ENCODE measurements at places on chromosomes 13 and 19. TPM values are rescaled to one million over a fixed set of nuclear protein-coding genes. Genes with fewer than 3 reads are reported as not detected.

DNA sequence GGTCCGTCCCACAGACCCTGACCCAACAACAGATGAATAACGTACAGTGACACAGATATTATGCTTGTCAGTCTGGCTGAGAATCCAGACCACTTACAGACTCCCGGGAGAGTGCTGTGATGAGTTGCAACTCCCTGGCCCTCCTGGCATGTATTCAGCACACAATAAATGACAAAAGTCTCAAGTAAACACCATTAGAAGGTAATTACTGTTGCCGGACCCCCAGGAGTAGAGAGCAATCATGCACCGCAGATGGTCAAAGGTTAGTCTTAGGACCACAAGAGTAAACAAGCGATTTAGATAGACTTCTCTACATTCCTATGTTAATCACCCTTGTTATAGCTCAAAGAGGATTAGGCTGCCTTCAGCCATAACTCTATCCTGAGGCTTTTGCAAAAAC, 726.4 kb upstream of the GPC6 start:
- no peak overlapping the region for H3K27ac ChIP-seq
- no peaks in the 10 kb centered on the region for H3K27me3 ChIP-seq
- H3K4me1 ChIP-seq, result no peaks in the 10 kb centered on the region
- no peak for DNase-seq

Gene EBPL
- 11.0 TPM for total RNA-seq

- H3K4me1 ChIP-seq, result peaks cover 25% of the 10 kb centered on the region
- no peak for DNase-seq
- H3K4me3 ChIP-seq, result no peak overlapping the region
Measured at GRCh38 chr19:39430675-39431593, 4.8 kb downstream of the RPS16 start.

DNA sequence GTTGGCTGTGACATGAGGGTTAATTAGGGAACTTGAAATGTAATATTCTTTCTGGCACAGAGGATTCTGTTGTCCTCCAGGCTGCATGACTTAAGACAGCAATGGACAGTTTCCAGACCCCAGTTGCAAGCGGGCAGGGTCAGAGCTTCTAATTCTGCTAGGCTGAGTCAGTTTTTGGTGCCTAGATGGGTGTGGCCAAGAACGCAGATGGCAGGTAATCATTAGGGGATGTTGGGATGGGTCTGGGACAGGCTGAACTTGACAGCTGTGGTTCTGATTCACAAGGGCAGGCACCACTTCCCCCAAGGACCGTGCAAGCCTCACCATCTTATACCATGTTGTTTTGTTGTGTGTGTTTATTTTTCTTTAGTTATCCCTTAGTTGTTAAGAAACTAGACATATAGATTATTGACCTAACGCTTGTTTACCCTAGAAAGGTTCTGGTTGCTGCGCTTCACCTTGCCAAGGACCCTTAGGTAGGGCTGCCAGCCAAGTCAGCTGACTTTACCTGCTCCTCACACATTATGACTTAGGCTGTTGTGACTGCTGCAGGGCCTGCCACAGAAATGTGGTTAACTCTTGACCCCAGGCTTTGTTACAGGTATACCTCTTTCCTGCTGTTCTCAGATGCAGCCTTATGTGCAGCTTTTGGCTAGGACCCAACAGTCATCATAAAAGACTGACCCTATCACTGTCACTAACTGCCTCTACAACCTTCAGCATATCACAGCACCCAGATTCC, 117.7 kb upstream of the KLF12 start:
- no peaks in the 10 kb centered on the region for H3K27me3 ChIP-seq
- H3K36me3 ChIP-seq, result no peaks in the 10 kb centered on the region
- no peaks in the 10 kb centered on the region for H3K4me1 ChIP-seq
- no peak overlapping the region for H3K27ac ChIP-seq
- no peak for DNase-seq

Gene ZNF506
- total RNA-seq, result 12.3 TPM

Gene OR7A5
- not detected for total RNA-seq

Gene ATP7B
- total RNA-seq, result 2.0 TPM

DNA sequence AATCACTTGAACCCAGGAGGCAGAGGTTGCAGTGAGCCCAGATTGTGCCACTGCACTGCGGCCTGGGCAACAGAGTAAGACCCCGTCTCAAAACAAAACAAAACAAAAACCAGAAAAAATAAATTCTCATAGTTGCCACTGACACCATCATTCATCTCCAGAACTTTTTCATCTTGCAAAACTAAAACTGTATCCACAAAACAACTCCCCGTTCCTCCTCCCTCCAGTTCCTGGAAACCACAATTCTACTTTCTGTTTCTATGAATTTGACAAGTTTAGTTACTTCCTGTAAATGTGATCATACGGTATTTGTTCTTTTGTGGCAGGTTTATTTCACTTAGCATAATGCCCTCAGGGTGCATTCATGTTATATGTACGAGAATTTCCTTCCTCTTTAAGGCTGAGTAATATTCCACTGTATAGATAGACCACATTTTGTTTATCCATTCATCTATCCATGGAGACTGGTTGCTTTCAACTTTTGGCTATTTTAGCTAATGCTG, 13.2 kb upstream of the ADGRE5 start:
- H3K4me1 ChIP-seq, result peaks cover 5% of the 10 kb centered on the region
- no peak overlapping the region for H3K27ac ChIP-seq
- no peak overlapping the region for H3K4me3 ChIP-seq
- no peaks in the 10 kb centered on the region for H3K36me3 ChIP-seq
- DNase-seq, result no peak
- no peaks in the 10 kb centered on the region for H3K27me3 ChIP-seq

DNA sequence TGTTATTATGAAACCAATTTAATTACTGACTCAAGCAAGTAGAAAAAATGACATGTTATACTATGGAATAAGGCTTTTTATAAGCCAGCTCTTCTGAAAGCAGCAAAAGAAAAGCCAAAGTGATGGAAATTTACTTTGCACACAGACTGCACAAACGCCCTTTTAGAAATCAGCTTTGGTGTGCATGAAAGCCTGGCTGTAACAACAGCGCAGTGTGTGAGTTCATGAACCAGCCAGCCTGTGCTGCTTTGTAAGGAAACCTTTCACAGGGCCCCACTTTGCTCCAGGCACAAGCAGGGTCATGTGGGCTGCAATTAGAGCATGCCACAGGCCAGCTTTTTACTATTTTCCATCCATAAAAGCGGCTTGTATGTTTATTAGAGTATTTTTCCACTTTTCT, 13.6 kb upstream of the IFT88 start:
- no peak overlapping the region for H3K4me3 ChIP-seq
- no peaks in the 10 kb centered on the region for H3K36me3 ChIP-seq
- no peak overlapping the region for H3K27ac ChIP-seq

GRCh38 chr13:83714236-83714635, 168.0 kb downstream of the SLITRK1 start:
- H3K27me3 ChIP-seq, result no peaks in the 10 kb centered on the region
- H3K4me1 ChIP-seq, result no peaks in the 10 kb centered on the region
- H3K4me3 ChIP-seq, result no peak overlapping the region
- no peak overlapping the region for H3K27ac ChIP-seq
- DNase-seq, result no peak

Gene MOB3A
- 30.8 TPM for total RNA-seq

- no peak overlapping the region for H3K4me3 ChIP-seq
- no peak for DNase-seq
- H3K36me3 ChIP-seq, result no peaks in the 10 kb centered on the region
- H3K4me1 ChIP-seq, result peaks cover 11% of the 10 kb centered on the region
- no peak overlapping the region for H3K27ac ChIP-seq
Measured at GRCh38 chr19:5889288-5889971, 14.2 kb downstream of the NDUFA11 start.

DNA sequence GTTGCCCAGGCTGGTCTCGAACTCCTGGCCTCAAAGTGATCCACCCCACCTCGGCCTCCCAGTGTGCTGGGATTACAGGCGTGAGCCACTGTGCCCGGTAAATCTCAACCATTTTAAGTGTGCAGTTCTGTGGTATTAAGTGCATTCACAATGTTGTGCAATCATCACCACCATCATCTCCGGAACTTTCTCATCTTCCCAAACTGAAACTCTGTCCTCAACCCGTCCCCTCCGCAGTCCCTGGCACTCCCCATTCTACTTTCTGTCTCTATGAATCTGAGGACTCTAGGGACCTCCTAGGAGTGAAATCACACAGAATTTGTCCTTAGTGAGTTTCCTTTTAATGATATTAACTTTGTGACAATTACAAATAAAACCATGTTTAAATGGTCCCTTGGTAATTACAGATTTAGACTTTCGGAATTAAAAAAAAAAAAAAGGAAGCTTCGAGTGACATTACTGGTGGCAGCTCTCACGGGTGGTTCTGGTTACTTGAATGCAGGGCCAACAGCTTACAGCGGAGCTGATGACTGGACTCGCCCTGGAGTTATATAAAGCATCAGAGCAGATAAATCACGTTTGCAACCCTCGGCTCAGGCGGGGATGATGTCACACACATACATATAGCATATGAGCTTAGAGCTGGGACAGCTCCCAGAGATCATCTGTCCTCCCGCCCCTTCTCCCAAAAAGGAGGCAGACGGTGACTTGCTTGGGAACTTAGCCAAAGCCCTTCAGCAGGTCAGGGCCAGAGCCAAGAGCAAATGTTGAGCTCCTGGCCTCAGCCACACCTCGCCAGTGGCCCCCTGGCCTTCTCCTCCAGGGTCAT, 89.8 kb downstream of the ZNF557 start:
- DNase-seq, result peak; percentile 98
- no peaks in the 10 kb centered on the region for H3K27me3 ChIP-seq
- H3K4me1 ChIP-seq, result peaks cover 14% of the 10 kb centered on the region
- H3K27ac ChIP-seq, result peak overlapping the region; percentile 95
- peaks cover 21% of the 10 kb centered on the region for H3K36me3 ChIP-seq

Gene RNF17
- not detected for total RNA-seq

Gene LRRC4B
- total RNA-seq, result not detected
